ENCODE measurements at places on chromosomes 12 and 14. TPM values are rescaled to one million over a fixed set of nuclear protein-coding genes. Genes with fewer than 3 reads are reported as not detected.

GRCh38 chr12:89289720-89290119, 62.6 kb downstream of the DUSP6 start:
- no peak for DNase-seq

GRCh38 chr14:77088219-77088618, 9.8 kb upstream of the CIPC start:
- DNase-seq: no peak

DNA sequence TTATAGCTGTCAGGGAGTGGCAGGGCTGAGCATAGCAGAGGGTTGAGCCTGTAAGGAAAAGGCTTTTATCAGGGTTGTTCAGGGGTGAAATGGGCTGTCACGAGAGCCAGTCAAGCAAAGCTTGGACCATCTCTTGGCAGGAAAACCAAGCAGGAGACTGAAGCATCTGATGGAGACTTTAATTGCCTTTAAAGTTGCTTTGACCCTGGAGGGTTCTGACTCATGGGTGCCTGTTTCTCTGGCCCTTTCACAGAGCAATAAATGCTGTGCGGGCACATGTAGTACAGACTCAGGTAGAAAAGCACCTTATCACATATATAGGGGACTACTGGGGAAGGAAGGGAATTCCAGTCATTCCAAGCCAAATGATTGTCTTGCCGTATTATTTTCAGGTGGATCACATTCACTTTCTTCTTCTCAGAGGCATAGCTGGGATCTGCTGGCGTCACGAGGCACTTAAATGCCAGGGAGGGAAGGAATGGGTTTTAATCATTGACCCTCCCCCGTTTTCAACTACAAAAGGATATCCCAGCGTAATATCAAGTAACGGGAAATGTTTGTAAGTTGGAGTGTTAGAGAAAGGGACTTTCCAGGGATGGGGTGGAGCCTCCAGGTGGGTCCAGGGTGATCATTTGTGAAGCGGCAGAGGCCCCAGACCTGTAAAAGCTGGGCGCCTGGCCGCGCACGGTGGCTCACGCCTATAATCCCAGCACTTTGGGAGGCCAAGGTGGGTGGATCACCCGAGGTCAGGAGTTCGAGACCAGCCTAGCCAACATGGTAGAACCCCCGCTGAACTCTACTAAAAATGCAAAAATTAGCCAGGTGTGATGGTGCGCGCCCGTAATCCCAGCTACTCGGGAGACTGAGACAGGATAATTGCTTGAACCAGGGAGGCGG, 34.9 kb downstream of the PLEKHD1 start:
- no peak for DNase-seq

DNA sequence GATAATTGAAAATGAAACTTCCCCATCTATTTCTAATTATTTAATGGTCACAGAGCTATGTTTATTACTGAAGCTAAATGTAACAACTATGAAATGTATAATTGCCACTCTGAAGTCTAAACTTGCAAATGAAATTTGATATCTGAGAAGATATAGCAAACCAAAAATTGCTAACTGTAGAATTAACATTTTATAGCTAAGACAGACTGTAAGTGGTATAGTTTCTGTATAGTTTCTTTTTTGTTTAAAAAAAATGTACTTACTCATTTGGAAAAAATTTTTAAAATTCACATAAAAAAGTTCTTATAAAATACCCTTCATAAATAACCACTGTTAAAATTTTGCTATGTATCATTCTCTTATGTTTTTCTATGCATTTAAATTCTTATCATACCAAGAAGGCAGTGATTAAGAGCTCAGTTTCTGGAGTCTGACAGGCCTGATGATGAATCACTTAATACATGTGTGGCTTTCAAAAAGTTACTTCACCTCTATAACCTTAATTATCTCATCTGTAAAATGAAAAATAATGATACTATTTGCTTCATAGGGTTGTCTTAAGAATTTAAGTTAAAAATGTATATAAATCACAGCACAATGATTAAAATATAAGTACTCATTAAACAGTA, 214.7 kb upstream of the GARIN2 start:
- no peak for DNase-seq

GRCh38 chr12:15322164-15323061, at the start of gene PTPRO:
TSS of gene PTPRO (plus strand) at chr12:15322508.
- no peak for DNase-seq

AICDA gene
- 0.34 TPM for polyA plus RNA-seq

ASPG gene
- 18.9 TPM for polyA plus RNA-seq

- no peak for DNase-seq
These were observed 32.6 kb upstream of the PNMA1 start for GRCh38 chr14:73746520-73747378.

Data from left renal pelvis (tissue), 4 donors.